ENCODE measurements at places on chromosomes 6 and 20.

DNA sequence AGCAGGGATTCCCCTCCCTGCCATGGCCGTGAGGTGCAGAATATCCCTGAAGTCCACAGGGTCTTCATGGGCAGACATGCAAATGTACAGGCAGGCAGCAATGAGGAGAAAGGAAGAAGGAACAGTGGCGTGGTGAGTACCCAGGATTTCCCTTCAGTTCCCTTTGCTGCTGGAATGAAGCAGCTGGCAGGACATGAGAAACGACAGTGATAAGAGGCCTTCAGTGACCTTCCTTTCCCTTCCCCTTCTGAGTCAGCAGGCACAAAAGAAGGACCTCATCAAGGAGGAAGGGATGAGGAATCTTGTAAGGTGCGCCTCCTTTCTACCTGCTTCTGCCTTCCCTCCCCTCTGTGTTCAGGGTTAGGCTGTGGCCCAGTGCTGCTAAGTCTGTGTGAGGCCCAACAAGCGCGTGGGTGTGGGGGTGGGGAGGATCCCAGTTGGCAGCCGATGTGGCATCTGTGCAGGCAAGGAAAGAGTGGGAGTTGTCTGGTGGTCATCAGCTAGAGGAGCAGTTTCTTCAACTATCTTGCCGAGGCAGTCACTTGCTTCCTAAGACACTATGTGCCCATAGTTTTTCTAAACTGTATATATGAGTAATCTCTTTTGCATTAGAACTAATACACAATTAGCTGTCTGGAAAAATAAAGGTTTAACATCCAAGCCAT, 29.5 kb upstream of the FBXO9 start:
- no peak for DNase-seq

- no peak for DNase-seq
These were observed 20.3 kb downstream of the PRDM1 start for GRCh38 chr6:106106276-106107042.

- no peak for DNase-seq
These were observed 14.9 kb upstream of the HDDC2 start for GRCh38 chr6:125316621-125317020.

DNA sequence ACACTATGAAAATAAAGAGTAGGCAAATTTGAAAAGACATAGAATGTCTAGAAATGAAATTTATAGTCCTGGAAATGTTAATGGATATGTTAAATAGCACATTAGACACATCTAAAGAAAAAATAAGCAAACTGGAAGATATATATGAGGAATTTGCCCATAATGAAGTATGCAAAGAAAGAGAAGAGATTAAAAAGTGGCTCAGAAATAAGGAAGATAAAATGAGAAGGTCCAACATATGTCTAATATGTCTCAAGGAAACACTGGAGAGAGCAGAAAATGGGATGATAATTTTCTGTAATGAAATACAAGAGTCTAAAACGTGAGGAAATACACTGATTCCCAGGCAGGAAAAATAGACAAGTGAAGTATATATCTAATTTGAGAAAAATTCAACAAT, 36.6 kb upstream of the ARID1B start:
- no peak for DNase-seq

DNA sequence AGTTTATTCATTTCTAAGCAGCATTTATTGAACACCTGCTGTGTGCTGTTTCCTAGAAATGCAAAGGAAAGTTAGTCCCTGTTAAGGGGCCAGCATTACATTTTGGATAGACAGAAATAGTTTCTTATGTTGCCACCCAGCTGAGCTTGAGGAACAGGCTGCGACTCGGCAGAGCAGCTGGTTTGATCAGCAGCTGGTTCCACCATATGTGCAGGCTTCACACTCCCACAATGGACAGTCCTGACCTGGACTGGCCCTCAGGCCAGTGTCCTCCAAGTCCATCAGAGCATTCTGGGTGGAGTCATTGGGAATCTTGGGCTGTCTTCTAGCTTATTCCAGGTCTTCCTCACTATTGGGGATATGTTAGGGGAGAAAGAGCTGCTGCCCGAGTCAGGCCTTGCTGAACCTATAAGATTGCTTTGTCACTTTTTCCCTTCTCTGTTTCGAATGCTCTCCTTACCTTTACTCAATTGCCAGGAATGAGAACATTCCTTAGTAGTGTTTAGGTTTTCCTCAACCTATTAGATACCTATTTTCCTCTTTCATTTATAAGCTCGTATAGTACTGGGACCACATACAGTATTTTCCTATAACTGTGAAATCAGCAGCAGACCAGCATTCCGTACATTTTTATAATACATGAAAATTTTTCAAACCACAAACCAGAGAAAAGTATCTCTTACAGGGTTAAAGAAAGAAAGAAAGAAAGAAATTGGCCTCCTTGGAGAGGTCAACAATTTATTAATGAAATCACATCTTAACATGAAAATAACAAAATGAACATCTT, 203.0 kb downstream of the FARS2 start:
- DNase-seq, result no peak

GRCh38 chr6:125022391-125022989, 60.3 kb downstream of the RNF217 start:
- DNase-seq, result no peak

GRCh38 chr6:130752267-130752666, 74.9 kb upstream of the SMLR1 start:
- DNase-seq, result no peak

DNA sequence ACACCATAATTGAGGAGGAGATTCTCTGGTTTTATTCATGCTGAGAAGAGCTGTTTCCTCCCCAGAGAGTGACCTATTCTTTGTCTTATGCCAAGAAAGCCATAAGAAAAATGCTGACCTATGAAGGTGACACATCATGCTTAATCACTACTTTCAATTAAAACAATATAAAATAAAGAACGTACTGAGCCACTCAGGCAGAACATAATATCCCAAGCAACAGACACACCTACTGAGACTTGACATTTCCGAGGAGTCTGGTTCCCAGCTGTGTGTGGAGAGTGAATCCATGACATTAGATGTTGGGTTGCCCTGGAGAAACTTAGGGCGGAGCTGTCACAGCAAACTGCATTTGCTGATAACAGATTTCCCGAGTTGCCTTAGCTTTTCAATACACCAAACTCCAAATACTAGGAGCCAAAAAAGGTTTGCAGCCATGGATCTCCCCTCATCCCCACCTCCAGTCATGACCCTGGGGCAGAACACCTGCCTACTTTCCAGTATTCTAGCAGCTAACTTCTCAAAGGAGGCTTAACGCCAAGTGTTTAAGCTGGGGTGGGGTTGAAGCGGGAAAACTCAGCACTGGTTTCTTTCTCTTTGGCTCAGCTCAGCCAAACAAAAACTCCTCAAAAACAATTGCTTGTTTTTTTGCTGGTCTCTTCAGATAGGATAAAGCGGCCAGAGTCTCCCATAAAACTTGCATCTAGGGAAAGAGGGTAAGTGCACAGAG, 92.2 kb downstream of the BACH2 start:
- DNase-seq, result no peak

DNA sequence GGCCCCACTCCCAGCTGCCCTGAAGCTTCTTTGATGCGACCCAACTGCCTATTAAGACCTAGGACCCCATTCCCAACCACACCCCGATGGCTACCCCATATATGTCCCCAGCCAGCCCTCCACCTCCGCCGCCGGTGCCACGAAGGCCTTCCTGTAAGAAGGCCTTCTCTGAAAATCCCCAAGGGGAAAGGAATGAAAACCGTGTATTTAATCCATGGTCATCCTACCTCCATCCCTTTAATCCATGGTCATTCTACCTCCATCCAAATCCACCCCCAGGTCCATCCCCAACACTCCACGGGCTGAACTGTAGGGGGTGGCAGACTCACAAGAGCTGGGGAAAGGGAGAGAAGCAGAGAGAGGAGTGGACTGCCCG, 545 bp upstream of the VSX1 start:
- no peak for DNase-seq

GRCh38 chr6:142058551-142059290, 74.0 kb upstream of the GJE1 start:
- no peak for DNase-seq

DNA sequence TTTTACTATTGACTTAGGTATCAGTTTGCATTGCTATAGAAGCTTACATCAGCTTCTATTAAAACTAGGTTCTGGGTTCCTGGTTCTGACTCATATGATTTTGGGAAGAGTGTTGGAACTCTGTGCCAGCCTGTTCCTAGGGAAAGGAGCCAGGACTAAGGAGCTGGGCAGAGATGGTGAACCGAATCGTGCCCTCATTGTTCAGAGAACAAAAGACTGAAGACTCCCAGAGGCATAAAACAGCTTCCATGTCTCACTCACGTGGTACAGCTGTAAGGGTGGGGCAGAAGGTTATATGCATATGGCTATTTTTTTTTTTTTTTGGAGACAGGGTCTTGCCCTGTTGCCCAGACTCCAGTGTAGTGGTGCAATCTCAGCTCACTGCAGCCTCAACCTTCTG, 89.1 kb upstream of the THBS2 start:
- no peak for DNase-seq

DNA sequence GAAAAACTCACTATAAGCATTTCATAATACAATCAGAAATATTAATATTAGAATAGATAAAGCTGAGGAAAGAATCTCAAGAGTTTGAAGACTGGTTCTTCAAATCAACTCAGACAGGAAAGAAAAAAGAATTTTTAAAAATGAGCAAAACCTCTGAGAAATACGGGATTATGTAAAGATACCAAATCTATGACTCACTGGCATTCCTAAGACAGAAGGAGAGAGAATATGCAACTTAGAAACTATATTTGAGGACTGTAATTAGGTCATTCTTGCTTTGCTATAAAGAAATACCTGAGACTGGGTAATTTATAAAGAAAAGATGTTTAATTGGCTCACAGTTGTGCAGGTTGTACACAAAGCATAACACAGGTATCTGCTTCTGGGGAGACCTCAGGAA, 665.1 kb downstream of the RNF144B start:
- no peak for DNase-seq
